ENCODE measurements at places on chromosomes 4 and X. TPM values are rescaled to one million over a fixed set of nuclear protein-coding genes. Genes with fewer than 3 reads are reported as not detected.

GRCh38 chr4:58225460-58225859 lies 1115.3 kb upstream of the IGFBP7 start:
- no peak for DNase-seq

GRCh38 chr4:62324215-62324614 lies 1124.1 kb downstream of the ADGRL3 start:
- DNase-seq, result no peak

DNA sequence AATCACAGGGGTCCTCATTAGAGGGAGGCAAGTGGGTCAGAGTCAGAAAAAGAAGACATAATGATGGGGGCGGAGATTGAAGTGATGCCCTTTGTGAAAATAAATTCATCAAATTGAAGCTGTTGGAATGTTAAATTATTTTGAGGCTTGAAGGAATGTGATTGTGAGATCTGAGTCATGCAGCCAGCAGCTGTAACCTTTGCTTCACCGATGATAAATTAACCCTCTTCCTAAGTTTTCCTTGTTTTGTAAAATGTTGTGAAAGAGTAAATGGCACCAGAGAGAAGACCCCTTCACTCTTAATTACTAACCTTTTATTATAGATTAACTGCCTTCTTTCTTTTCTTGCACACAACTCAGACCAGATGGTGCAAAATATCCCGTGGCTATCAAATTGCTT lies 47.7 kb upstream of the FAM9A start:
- DNase-seq, result peak; percentile 53

DNA sequence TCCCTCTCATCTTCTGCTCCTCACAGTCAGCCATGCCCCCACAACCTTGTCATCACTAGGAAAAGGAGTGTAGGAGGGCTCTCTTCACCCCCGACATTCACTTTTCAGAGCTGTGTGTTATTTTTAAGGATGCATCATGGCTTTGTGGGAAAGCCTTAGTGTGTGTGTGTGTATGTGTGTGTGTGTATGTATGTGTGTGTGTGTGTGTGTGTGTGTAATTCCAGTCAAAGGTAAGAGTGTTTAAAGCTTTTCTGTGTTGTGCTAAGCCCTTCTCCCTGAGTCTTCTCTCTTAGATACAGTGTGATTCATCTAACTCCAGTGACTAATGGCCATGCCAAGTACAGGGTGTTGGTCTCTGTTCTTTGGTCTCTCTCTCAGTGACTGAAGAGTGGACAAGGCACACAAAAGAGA lies 76.6 kb downstream of the CHIC2 start:
- peak; percentile 37 for DNase-seq

Gene FGFBP1
- total RNA-seq, result 18.8 TPM
